ENCODE measurements at places on chromosomes 6 and 20.
A peak's percentile ranks its signal among the peaks of the same experiment; 100 is the strongest.

- DNase-seq: no peak
These were observed 9.8 kb downstream of the ZFP64 start for GRCh38 chr20:52181766-52182165.

DNA sequence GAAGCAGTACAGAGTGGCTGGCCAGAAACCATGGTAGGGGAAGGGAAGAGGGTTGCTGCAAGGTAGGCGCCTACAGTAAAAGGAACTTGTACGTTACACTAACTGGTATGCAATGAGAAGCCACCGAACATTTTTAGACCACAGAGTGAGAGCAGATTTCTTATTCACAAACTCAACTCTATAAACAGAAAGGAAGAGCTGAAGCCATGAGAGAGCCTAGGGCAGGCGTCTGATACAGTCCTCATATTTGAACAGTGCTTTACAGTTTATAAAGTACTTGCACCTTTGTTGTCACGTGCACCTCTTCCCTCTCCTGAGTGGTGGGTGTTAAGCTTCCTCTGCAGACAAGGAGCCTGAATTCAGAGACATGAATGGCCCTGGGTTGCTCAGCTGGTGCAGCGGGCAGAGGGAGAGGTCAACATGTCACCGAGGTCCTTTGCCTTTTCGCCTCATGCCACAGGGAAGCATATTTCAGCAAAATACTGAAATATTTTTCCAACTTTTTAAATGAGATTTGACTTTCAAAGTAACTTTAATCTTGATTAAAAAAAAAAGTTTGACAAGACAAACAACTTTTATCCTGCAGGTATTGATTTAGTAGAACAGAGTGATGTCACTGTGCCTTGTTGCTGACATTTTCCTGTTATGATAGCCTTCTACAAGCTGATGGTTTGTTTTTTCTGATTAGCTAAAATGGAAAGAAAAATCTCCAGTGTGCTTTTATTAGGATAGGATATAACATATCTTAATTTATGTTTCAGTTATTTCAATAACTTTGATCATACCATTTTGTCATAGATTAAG is 23.8 kb downstream of the UST start:
- no peak for DNase-seq

DNA sequence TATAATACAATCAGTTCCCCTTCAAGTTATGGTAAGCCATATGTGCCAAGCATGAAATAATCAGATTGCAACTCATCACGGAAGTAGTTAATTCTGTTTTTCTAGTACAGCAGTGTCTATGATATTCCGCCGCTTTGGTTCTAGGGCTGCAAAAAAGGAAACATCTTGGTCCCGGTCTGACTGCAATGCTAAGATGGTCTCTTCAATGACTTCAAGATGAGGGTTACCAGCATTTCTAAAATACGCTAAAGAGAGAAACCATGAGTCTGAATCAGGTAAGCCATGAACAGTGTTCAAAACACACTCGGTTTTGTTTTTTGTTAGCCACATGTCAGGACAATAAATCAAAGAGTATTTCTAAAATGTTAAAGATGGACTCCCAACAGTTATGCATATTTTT is 3.2 kb upstream of the ANKRD60 start:
- no peak for DNase-seq

DNA sequence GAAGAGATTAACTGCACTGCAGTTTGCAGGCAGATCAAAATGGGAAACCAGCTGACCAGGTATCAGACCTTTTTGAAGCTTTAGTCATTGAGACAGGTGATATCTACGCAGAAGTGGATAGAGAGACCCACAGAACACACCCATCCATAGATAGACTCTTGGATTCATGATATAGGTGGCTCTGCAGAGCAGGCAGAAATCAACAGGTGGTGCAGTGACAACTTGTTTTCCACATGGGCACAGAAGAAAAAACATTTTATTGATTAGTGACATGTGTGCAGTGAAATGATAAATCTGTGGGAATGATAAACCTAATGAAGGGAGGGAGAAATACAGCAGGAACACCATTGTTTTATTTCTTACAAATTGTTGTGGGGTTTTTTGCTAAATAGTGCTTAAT is 45.2 kb downstream of the NUDT3 start:
- no peak for DNase-seq

- DNase-seq: no peak
These were observed 67.9 kb downstream of the CDYL start for GRCh38 chr6:4844108-4844507.

DNA sequence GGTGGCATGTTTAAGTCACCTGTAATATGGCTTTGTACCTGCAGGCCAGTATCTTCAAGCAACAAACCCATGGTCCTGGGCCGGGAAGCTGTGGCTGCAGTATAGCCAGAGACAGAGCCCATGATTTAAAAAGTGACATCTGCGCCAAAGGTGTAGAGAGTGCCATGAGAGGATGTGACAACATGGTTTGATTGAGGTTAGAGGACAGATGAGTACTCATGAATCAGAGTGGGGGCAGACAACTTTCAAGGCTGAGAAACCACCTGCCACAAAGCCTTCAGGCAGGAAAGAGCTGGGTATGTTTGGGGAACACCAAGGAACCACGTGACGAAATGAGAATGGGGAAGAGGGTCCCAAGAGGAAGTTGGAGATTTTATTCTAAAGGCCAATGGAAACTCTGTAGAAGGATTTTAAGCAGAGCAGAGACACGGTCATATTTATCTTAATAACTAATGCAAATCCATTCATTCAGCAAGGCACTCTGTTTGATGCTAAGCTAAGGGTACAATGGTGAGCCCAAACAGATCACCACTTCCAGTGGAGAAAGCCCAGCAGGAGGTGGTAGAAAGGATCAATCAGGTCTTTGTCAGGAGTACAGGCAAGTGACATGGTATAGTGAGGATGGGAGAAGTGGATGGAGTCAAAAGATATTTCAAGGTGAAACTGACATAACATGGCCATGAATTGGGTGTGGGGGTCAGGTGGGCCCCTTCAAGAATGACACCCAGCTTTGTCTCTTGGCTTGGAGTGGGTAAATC is 3.4 kb upstream of the MICAL1 start:
- DNase-seq: no peak

DNA sequence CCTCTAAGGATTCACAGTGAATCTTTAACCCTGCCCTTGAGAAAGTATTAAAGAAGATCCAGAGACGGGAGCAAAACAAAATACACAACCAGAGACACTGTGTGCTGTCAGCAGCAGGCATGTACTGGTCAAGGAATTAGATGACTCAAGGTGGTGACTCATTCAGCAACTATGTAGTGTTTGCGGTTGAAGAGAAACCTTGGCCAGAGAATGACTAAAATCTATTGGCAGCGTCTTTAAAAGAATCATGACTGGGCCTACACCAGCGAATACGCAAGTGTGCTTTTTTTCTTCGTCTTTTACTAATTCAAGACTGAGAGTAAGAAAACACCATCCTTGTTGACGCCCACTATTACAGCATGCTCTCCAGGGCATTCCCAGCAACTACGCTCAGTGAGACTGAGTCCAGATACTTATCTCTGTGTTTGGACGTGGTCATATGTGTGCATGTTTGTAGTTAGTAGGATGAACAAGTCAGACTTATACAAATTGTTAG is 72.4 kb upstream of the BACH2 start:
- peak; percentile 46 for DNase-seq

- DNase-seq: no peak
These were observed 1.5 kb upstream of the NSFL1C start for GRCh38 chr20:1468117-1468624.

DNA sequence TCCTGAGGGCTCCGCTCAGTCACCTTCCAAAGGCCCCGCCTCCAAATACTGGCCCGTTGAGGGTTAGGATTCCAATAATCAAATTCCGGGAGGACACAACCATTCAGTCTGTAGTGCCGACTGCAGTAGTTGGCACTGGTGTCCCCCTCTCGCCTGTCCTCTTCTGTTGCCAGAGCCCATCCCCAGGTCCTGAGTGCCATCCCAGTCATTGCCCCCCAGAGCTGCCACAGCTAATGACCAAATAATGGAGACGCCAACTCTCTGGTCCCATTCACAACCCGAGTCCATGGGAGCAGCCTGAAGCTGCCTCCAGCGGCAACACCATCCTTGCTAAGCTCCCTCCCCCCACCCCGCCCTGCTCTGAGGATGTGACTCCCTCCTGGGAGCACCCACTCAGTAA is 115.9 kb downstream of the JPH2 start:
- DNase-seq: no peak

GRCh38 chr20:5100684-5101347 is 18.9 kb downstream of the PCNA start:
- peak; percentile 85 for DNase-seq

DNA sequence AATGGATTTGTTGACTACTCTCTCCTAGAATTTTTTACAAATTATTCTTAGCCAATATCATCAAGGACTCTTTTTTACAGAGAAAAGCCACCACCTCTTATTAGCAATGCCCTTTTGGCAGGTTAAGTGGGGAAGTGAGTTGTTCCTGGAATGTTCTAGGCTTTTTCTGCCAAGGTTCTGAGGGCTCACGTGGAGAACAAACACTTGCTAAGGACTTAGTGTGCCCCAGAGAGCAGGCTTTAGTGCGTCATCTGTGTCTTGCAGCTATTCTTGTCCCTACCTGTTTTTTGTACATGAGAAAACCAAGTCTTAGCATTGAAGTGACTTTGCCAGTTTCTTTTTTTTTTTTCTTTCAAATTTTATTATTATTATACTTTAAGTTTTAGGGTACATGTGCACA is 33.5 kb downstream of the CFAP61 start:
- DNase-seq: no peak

Measured in left colon (tissue), 2 donors.